NCI-H460 (cell line): ENCODE measurements at places on chromosomes 6 and 20.
A peak's percentile ranks its signal among the peaks of the same experiment; 100 is the strongest.

- DNase-seq, result no peak
Observed at GRCh38 chr6:98975421-98975820, 27.7 kb upstream of the FBXL4 start.

DNA sequence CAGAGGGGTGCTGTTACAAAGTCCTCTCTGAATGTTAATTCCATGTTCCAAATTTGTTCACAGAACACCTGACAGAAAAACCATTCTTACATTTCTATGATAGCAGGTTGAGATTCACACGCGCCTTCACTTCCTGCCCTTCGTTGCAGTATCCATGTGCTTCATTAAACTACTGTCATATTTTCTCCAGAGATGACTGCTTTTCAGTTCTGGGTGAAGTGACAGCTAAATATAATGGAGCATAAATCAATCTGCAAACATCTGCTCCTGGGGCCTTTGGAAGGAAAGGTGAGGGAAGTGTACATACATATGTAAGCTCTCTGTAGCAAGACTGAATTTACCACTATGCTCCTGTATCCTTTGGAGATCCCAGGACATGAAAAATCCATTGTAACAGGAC lies 750.2 kb downstream of the HDGFL1 start:
- DNase-seq, result no peak

DNA sequence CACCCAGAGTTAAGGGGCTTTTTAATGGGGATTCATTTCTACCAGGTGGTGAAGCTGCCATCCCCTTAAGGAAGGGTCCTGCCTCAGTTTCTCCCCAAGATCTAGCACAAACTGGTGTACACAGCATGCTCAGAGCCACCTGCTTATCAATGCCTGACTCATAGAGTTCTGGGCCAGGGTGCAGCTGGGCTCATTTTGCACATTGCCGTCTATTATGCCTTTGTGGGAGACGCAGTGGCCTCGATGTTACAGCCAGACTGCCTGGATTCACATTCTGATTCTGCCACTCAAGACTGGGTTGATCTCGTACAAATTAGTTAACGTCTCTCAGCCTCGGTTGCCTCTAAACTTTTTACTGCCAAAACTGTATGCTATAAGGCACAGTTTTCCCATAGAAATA lies 365.7 kb downstream of the ZFAND3 start:
- no peak for DNase-seq

GRCh38 chr6:1255636-1256365 lies 56.1 kb upstream of the FOXQ1 start:
- no peak for DNase-seq

GRCh38 chr20:40578961-40579360 lies 110.1 kb downstream of the MAFB start:
- DNase-seq, result no peak

DNA sequence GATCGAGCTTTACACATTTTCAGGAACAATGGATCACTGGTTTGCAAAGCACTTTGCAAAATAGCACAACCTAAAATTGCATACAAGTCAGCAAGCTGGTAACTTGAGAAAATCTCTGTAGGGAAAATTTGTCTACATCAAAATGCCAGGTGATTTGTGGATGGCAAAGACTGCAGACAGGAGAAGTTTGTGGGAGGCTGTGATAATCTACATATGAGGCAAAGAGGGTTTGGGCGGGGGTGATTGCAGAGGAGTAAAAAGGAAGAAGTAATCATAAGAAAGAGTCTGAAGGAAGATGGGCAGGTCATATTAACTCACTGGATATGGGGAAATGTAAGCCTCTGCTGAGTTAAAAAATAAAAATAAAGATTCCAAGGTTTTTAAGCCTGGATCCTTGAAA lies 166.3 kb upstream of the STXBP5 start:
- DNase-seq, result no peak

DNA sequence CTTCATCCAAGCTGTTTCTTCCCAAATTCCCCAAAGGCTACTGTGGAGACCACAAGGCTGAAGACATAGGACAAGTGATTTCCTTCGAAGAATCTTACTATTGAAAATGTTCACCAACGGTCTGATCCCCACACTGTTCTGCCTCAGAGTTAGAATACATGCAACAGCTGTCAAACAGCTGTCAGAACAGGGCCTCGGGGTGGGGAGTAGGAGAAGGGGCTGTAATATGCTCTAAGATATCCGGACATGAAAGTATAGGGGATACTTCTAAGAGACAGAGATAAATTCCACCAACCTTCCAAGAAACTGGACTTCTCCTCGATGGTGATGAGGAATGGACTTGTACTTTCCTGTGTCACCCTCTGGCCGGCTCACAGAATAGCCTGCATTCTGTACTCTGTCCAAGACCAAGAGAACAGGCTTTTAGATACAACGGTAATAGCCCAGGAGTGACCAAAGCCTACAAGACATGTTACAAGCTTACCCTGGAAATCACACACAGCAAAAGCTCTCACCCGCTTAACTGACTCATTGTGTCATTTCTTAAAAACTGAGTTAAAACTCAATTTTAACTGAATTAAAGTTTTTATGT lies 69.2 kb upstream of the PTGIS start:
- no peak for DNase-seq

GRCh38 chr6:53294611-53295010 lies 54.1 kb downstream of the ELOVL5 start:
- no peak for DNase-seq

GRCh38 chr6:63816401-63816981 lies 180.9 kb downstream of the PHF3 start:
- no peak for DNase-seq

- DNase-seq, result no peak
Observed at GRCh38 chr20:47382746-47383415, 26.4 kb upstream of the ZMYND8 start.

GRCh38 chr20:63092660-63093215 lies 86.0 kb upstream of the BHLHE23 start:
- DNase-seq, result no peak

DNA sequence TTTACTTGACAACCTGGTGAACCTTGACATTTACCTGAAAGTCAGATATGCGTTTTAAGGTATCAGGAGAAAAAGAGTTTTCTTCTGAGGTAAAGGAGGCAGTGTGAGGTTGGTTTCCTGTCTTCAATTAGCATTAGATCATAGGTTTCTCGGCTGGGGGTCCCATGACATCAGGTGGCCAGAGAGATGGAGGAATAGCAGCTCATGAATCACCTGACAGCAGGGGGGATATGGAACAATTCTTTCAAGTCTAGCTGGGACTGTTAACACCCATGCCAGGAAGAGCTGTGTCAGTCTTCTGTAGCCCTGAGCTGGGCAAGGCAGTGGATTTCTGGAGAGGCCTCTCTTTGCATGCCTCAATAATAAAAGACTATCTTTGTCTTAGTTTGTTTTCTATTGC lies 108.0 kb upstream of the TMEM170B start:
- DNase-seq, result no peak

DNA sequence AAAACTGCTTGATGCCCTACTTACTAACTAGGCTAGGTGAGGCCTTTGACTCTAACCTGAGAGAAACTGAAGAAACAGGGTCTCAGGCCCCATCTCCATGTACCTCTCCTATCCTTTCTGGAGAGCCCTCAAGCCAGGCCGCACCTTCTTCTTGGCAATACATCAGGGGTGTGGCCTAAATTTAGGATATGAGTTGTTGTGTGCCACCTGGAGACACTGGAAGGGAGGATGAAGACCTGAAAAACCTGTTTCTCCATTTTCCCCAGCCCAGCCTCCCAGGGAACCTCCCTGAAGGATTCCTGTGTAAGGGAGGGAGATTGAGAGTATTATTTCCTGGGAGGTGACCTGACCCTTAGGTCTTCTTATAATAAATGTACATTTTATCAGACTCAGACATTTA lies 3.1 kb downstream of the LY6G6D start:
- no peak for DNase-seq

DNA sequence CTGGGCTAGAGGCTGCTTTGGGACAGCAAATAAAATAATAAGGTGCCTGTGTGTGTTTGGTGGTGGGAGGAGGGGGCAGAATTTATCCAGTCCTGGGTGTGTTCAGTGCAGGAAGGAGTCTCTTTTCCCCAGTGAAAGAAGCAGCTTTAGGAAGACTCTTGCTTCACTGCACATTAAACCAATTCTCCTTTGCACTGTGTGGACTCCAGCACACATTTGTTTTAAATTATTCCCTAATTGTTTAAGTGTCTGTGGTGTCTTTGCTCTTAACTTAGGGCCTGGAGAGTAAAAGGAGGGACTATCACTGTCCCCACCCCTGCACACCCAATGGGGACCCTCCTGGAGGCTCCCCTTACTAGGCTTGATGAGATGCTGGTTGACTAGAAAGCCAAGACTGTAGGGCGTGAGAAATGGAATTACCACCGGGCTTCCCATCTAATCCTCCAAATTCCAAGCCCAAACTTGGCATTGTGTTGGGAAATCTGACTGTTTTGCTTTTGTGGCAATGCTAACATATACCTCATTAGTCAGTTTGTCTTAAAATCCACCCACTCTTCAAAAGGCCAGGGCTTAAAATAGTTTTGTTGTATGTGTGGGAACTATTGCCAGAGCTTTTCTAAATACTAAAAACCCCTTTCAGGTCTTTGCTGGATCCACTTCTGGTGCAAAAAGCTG lies 13.5 kb upstream of the DAAM2 start:
- no peak for DNase-seq

DNA sequence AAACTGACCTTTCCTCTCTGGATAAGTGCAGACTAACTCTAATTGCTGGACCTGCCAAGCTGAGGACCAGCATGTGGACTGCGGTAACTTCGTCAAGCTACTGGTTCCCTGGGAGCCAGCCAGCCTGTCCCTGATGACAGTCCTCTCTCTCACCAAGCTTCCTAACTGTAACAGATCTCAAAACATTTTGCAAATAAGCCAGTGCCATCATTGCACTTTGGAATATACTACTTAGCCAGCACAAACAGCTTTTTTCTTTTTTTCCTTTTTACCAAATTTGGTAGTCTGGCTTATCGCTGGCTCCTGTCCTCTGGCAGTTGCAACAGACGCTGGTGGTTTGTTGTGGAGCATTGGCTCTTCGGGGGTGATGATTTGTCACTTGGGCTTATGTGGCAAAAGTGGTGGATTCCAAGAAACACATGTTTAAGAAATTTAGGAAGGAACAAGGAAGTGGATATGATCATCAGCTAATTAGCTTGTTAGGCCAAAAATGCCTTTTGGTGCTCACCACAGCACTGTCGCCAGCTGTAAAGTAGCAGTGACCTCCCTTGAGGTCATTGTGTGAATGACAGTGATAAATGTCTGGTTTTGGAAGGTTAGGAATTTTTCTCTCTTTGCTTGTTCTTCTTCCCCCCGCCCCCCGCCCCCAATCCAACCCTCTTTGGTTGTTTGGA lies 171.7 kb downstream of the CLIC5 start:
- DNase-seq, result no peak

DNA sequence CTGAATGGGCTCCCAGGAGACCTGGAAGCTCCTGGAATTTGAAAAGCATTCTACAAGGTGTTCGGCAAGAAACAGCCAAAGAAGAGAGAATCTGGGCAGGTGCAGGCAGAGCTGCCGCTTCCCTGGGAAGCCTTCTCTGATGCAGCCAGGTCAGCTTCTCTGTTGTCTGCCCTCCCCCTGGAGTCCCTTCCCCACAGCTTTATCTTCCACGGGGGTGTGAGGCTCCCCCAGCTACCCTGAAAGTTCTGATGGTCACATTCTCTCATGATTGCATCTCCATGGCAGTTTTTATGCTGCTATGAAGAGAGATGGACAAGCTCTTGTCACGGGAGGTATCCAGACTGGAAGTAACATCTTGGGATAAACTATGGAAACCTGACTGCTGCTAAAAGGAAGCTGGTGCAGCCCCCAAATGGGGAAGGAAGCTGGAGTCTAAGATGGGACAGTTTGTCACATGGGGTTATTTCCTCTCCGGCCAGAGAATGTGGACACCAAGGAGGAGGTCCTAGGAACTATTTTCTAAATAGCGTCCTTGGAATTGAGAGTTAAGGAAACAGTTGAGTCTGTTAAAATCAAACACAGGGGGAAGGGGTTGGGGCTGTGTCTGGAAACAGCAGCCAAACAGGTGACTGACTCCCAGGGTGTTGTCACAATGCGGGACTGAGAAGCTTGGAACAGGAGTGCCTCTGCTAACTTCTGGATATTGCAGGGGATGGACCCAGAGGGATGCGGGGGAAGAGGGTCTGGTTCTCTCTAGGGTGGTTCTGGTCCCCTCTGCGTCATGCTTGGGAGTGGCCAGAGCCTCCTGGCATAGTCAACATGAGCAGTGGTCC lies 91.1 kb downstream of the ASXL1 start:
- DNase-seq, result no peak

- no peak for DNase-seq
Observed at GRCh38 chr6:14995208-14995607, 250.7 kb upstream of the JARID2 start.

DNA sequence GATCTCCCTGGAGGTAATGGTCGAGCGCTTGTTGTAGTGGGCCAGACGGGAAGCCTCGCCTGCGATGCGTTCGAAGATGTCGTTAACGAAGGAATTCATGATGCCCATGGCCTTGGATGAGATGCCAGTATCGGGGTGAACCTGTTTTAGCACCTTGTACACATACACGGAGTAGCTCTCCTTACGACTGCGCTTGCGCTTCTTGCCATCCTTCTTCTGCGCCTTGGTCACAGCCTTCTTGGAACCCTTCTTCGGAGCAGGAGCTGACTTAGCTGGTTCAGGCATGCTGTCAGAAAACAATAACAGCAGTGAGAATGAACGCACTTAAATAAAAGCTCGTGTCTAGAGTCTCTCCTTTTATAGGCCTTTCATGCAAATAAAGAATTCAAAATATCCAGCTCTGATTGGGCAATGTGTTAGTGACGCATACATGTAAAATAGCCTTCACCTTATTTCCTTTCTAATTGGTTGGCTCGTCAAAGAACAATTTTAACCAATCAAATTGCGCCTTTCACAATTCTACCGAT lies 129.2 kb downstream of the HFE start:
- DNase-seq, result peak; percentile 98

- peak; percentile 69 for DNase-seq
Observed at GRCh38 chr20:9068841-9069663, at the start of gene PLCB4. TSS of gene PLCB4 (plus strand) at chr20:9069087. CDS start at chr20:9307815, 238,728 bp downstream.

- DNase-seq, result peak; percentile 87
Observed at GRCh38 chr20:44692932-44693480, 22.2 kb upstream of the CCN5 start.

DNA sequence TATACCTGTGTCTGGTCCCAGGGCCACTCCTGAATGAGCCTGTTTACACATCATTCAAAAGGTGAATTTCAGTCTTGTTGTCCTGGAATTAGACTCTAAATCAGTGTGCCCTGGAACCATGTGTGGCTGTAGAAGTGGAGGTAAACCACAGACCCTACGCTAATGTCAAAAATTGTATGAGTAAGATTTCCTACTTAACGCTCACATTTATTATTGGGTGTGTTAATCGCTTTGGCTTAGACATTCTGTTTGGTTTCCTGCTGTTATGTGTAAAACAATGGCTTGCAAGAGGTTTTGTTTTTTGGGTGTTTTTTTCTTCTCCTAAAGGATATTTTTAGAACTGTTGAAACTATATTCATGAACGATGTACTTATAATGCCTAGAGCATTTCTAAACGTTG lies 19.3 kb downstream of the PLCB1 start:
- DNase-seq, result no peak

GRCh38 chr20:50831622-50832021 lies 36.8 kb downstream of the BCAS4 start:
- DNase-seq, result no peak

DNA sequence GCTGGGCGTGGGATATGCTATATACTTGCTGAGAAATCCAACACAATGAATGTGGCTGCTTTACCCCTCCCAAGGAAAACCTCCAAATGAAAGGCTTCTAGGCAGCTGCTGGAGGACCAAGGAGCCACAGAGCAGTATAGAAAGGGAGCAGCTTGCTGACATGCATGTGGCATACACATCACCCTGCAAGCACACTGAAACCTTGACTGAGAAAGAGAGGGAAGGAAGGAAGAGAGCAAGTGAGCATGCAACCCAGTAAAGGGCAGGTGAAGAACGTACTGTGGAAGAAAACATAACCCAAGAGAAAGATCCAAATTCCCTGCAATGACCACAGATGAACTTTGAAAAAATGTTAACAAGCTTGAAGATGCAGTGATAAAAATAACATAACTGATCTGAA lies 543.0 kb downstream of the KIF16B start:
- no peak for DNase-seq
